ENCODE measurements at places on chromosomes 16 and 17.

DNA sequence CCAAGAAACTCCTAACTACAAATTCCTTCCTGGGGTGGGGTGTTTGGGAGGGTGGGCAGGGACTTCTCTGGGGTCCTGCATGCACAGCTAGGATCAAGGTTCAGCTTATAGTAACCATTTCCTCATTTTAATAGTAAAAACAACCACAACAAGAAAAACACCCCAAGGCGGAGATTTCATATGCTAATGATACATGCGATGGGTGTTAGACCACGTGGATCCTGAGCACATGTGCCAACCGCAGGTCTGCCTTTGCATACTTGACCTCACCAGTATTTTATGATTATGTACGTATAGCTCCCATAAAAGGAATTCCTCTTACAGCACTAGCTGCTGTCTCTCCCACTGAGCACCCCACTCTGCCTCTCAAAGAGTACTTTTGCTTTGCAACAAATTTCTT is 1.9 kb downstream of the KRTAP4-11 start:
- no peak for DNase-seq

- DNase-seq, result no peak
Measured at GRCh38 chr16:31092330-31092729, 2.3 kb downstream of the VKORC1 start.

DNA sequence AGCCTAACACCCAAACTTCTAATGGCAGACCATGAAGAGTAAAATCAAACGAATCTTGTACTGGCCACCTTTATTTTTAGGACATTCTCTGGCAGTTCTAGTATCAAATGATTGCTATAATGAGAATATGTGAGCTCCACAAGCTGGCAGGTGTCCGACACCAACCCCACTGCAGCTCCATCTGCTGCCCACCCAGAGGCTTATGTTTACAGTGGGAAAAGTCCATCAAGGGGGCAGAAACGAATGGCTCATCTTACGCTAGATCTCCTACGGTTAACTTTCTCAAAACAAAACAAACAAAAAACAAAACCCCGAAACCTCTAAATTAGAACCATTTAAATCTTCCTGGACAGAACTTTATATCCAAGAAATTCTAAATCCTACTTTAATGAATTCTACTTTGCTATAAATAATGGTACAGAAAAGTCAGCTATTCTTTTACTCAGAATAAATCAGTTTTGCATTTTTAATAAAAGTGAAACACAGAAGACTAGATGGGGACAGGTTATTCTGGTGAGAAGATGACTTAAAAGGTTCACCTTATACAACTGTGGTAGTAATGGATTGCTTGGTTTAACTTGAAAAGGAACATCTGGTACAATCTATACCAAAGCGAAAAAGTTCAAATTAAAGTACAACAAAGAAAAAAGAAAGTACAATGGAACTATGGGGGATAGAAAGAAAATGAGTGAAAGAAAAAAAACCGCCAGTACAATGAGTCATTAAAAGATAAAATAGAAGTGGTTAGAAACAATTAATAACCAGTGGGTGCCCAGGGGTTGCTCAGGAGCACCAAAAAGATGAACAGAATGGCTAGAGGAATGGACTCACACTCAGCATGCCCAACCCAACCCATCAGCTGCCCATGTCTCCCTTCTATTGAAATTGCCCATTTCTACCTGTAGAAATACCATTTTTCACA is 40.2 kb downstream of the GRB2 start:
- no peak for DNase-seq

DNA sequence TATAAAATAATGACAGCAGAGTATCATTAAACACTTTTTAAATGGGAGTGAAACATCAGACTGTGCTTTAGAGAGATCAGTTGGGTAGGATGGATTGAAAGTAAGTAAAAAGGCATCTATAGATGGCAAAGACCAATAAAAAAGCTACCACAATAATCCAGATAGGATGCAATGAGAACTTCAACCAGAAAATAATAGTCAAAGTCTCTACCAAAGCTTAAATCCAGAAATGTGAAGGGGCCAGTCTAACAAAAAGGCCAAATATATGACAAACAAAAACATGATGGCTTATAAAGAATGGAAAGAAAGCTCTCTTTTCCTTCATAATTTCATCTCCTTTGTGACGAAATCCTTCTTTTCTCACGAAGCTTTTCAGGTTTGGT is 12.3 kb downstream of the KANSL1 start:
- no peak for DNase-seq
